ENCODE measurements at places on chromosomes 2 and 18.

DNA sequence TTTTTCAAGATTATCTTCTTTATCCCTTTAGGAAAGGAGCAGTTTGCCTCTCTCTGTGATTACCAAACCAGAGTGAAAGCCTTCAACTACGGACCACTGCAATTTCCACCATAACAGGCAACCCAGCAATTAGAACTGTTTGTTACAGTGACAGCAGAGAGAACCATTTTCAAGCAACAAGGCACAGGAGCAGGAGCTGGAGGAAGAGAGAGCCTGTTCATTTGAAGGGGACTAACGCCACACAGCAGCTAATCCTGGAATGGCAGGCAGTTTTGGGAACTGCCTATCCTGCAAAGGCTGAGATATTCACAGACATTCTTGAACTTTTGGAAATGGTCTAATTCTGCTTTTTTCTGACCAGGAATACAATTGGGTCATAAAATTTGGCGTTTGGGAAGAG lies 1541.9 kb upstream of the PIK3C3 start:
- no peak for DNase-seq

DNA sequence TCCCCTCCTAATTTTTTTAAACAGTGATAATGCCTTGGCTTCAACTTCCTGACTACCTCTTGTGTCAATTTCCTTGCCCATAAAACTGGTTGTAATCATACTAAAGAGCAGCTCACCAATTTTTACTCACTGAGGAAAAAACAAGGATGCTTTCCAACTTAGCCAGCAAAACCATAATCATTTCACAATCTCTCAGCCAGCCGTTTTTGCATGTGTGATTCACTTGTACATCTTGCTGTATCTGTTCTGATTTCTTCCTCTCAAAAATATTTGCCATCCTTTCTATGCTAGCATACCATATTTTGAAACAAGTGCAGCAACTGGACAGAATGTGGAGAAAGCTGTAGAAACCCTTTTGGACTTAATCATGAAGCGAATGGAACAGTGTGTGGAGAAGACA lies 60.7 kb downstream of the RAB27B start:
- DNase-seq, result no peak

- DNase-seq, result no peak
These were observed 134.5 kb upstream of the CAB39 start for GRCh38 chr2:230578106-230578505.

- no peak for DNase-seq
These were observed 398.0 kb upstream of the CDH20 start for GRCh38 chr18:60935041-60935910.

DNA sequence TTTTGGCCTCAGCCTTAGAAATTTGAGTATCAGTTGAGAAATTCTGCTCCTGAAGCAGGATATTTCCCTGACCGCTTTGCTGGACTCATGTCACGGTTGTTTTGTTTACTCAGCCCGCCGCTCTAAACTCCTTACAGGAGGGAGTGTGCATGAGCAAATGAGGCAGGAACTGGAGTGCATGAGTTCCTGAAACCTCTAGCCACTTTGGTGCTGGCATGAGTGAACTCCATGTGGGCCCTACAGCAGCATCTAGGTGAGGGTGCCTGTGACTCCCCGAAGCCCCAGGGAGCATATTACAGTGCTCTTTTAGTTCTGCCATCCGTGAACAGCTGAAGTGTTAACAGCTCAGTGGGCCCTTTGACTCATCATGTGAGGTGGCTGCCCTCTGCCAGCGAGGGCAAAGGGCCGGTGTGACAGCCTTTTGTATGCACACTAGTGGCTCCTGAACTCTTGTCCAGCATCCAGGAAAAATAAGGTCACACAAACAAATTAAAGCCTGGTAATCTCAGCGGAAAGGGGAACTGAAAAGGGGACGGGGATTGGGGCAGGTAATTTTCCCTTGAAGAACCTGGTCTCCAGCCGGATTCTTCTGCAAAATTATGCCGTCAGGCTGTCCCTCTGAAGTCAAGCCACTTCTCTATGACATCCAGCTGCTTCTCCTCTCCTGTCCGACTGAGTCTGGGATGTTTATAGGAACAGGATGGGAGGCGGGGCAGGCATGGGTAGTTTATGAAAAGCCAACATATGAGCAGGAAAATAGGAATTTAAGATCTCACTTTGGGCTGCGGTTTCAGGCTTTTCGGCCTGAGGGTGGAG lies 1668.7 kb downstream of the SUCLG1 start:
- no peak for DNase-seq

- no peak for DNase-seq
These were observed 80.3 kb downstream of the VAPA start for GRCh38 chr18:9994026-9994570.

DNA sequence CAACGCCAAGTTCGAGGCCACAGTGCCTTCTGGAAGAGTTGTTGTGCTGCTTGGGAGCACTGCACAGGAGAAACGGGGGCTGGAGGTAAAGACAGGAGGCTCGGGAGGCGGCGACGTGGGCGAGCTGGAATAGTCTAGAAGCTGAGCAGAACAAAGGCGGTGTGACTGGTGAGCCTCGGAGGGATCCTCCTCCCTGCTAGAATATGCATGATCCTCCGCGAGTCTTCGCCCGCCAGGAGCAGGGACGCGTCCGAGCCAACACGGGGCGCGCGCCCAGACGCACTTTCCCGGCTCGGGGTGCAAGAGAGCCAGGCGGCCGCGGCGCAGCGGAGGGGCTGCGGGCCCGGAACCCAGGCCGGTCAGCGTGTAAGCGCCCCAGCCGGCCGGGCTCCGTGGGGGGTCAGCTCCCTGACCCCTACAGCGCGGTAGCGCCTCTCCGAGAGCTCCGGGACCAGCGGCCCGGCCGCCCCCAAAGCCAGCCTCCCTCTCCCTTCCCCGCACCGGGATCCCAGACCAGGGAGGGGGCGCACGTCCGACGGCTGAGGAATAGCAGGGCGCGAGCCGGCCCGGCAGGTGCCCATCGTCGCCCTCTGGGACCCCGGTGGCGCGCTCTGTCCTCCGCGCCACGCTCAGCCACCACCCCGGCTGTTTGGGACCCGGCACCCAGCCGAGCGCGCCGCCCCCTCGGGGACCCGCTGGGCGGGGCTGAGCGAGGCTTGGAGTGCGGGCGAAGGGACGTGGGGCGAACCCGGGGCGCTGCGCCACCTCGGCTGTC lies 62.5 kb downstream of the GNAL start:
- DNase-seq, result no peak

DNA sequence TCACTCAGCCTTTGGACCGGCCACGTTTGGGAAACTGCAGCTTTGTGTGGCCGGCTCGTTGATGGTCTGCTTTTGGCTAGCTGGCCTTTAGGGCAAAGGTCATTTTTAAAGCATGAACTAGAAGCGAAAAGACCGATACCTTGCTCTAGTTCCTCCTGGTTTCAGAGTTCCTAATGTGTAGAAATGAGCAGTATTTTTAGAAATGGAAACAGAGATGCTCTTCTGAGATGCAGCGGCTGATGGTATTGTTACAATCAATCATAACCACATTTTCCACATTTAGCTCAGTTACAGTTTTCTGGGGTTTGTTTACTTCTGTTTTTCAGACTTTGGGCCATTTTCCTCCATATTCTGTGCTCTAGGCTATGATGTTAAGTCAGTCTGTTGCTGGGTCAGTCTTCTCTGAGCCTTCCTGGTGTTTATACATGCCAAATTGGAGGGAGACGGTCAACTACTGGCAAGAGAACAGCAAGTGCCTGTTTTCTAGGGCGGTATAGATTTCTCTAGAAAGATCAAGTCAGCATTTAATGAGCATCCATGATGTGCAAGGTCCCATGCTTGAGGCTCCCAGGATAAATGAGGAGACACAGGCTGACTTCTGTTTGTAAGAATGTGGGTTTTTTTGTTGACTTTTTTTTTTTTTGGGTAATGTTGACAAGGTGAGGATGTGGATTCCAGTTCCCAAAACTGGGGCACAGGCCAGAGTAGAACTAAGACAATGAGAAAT lies 28.0 kb downstream of the RNF144A start:
- DNase-seq, result no peak

DNA sequence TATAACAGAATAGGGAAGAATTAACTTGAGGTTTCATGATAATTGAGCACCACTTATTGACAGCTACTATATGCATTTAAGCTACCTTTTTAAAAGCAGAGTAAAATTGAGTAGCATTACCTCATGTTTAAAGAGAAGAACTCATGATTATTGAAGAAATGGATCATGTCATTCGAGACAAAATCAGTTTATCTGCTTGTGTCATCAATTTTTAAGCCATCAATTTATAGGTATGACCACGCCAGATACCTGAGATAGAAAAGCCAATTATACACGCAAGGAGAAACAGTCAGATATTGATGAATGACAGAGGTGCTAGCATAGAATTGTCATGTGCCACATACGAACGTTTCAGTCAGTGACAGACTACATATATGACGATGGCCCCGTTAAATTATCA lies 28.4 kb downstream of the DSG2 start:
- no peak for DNase-seq

GRCh38 chr2:241189093-241189855 lies 797 bp downstream of the ANO7 start:
- no peak for DNase-seq

GRCh38 chr18:26894426-26894825 lies 28.9 kb upstream of the AQP4 start:
- no peak for DNase-seq

- no peak for DNase-seq
These were observed 96.8 kb upstream of the SERPINE2 start for GRCh38 chr2:224135881-224136280.

- no peak for DNase-seq
These were observed 12.1 kb downstream of the ADAM17 start for GRCh38 chr2:9543557-9543956.

- DNase-seq, result no peak
These were observed 57.3 kb downstream of the IRS1 start for GRCh38 chr2:226742347-226742746.

DNA sequence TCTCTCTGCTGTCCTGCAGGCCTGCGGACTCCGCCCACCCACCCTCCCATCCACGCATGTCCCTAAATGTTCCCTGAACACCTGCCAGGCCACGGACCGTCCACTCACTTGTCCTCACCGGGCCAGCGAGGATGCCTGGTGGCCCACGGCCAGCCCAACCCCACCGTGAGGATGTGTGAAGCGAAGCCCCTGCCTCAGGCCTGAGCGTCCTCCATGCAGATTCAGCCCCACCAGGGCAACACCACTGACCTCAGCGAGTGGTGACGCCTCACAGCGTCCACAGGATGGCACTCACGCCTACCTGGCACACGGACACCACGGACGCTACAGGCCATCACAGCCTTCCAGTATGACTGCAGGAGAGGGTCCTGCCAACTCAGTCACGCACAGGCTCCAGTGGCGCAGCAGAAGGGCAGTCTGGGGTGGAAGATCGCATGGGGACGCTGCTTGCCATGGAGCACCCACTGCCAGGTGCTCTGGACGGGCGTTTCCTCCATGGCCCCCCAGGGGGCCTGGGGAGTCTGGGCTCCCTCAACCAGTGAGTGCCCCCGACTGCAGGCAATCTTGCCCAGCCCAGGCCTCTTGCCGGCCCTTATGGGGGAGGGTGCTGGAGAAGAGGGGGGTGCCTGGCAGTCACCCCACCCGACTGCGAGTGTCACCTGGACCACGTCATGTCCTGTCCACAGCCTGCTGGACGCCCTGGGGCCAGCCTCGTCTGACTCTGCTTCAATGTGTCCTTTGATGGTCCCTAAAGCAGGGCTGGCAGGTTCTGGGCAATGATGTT lies 25.4 kb downstream of the HDAC4 start:
- DNase-seq, result no peak

GRCh38 chr2:164897469-164898260 lies 56.0 kb upstream of the COBLL1 start:
- no peak for DNase-seq

DNA sequence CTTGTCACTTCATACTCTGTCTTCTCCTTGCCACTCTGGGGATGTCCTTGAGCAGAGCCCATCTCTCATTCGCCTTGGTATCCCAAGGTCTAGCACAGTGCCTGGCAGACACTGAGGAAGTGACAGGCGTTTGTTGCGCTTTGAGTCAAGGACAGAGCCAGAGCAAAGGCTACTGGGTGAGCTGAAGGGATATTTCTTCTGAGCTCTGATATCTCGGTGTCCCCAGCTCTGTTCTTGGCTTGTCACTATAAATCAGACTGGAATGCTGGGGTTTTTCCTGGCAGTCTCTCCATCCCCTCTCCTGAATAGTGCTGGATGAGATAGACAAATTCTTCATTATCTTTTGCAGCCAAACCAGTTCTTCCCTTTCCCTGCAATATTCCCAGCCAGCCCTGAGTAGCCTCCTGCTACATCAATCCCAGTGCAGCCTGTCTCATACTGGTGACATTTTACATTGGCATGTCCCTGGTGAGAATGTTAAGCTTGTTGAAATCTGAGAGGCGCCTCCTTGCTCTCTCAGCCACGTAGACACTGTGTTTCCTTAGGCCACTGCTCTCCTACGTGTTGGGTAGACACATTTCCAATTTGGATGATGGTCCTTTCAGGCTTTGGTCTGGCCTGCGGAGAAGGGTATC lies 61.7 kb downstream of the CTIF start:
- no peak for DNase-seq

DNA sequence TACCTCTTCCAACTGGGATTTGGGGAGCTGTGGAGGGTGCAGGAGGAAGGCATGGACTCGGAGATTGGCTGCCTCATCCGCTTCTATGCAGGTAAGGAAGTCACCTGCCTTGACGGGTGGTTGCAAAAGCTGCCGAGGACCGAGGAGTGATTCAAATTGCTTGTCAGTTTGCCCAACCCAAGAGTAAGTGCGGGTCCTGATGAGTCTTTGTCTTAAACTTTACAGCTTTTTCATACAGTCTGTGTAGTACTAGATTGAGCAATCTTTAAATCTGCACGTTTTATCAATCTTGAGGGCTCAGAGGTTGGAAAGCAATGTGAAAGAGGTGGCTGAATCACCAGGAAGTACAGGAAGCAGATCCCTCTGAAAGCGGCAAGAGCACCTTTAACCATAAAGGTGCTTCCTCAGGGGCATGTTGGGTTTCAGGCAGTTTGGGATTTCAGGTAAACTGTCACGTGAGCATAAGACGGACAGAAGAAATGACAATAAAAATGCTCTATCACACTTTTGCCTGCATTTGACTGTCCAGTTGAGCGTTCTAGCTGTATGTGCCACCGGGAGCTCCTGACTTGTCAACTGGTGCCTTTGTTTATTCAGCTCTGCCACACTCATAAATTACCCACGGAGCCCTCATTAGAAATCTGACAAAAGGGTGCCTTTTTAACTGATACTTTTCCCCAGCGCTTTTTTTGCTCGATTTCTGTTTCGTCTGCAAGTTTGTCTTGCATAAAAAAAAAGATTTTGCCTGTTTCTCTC lies 2.0 kb downstream of the PHLPP1 start:
- DNase-seq, result no peak

GRCh38 chr18:47036298-47036874 lies 965 bp upstream of the ELOA2 start:
- DNase-seq, result no peak

GRCh38 chr2:175872721-175873120 lies 129.3 kb downstream of the LNPK start:
- no peak for DNase-seq

DNA sequence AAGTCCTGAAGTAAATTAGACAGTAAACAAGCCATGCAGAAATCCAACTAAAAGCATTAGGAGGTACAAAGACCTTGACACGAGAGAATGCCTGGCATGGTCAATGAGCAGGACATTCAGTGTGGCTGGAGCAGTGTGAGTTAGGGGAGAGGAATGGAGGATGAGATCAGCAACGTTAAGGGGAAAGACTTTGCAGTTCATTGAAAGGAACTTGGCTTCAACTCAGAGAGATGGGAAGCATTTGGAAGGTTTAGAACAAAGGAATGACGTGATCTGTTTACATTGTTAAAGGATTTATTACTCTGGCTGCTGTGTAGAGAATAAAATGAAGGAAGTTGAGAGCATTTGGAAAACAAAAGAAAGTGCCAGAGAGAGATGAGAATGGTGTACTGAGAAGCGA lies 621.3 kb downstream of the XIRP2 start:
- DNase-seq, result no peak
